ENCODE measurements at places on chromosomes 1 and 21.

DNA sequence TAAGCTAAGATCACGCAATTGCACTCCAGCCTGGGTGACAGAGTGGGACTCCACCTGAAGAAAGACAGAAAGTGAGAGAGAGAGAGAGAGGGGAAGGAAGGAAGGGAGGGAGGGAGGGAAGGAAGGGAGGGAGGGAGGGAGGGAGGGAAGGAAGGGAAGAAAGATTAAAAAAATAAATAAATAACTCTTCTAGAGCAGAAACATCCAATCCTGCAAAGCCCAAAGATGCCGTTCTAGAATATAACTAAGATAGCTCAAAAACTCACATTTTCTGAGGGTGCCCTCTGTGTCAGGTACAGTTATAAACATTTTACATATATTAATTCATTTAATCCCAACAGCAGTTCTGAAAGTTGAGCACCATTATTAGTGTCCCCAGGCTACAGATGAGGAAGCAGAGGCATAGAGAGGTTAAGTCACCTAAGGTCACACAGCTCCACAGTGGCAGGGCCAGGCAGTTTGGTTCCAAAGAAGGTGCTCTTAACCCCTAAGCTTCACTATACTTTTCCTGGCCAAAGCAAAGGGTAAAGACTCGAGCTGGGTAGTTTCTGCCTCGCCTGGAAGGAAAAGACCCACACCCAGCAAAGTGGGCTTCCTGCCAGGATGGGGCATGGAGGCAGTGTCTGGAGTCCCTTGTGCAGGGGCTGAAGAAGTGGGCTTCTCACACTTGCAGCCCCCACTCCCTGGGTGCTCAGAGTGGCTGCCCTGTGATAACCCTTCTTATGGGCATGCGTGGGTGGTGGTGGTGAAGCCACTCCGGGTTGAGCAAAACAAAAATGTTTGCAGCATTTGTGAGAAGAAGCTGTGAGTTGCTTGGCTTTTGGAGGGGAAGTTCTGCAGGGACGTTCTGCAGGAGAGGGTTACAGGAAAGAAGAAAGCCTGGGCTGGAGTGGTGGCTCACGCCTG lies 7.9 kb upstream of the PIK3CD start:
- DNase-seq = peak; percentile 96

- no peak for DNase-seq
Observed at GRCh38 chr21:25964926-25965325, 205.6 kb downstream of the APP start.

DNA sequence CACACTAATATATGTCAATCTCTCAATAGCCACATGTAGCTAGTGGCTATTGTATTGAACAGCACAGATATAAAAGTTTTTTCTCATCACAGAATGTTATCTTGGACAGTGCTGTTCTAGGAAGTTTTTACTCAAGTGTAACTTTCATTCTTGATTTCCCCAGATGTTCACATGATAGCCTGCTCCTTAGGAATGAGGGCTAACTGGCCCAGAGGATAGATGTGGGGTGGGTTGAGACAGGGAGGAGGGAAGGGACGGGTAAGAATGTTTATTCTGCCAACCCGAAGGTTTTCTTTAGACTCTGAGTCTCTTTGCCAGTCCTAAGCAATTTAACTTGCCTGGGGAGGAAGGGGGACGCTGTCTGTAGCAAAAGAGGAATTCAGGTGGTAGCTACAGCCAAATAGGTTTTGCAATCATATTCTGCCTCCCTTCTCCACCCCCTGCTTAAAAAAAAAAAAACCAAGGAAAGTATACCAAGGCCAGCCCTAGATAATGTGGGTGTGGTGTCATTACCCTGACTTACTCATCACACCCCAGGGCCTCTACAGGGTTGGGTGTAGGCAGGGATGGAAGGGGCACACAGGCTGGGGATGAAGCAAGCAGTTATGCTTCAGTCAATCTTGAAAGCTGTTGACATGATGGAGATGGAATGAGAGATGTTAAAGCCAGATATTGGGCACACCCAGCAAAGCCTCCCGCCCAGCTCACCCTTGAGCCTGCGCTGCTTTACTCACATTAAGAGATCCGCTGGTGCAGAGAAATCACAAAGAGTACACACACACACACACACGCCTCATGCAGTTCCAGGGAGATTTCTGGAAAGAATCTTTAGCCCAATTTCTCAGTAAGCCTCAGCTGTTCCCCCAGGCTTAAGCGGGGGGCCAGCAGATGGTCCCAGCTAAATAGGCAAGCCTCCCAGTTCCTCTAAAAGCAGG lies 59.9 kb downstream of the PLXNA2 start:
- DNase-seq = peak; percentile 74

DNA sequence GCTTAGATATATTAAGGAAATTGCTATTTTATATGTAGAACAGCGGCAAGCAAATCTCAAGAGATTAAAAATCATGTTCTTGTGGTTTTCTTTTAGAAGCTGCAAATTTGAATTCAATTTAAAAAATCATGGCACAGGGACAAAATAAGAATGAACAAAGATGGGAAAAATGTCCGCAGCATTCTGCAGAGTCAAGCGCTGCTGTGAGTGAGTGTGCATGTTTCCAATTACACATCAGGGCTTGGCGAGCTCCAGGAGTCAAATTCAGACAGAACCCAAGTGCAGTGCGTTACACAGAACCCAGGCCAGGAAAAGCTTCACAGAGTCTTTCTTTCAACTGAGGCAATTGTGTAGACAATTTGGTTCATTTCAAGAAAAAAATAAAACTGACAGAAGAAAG lies 33.3 kb upstream of the ERG start:
- DNase-seq = no peak

GRCh38 chr1:118246646-118247045 lies 61.6 kb upstream of the SPAG17 start:
- no peak for DNase-seq

GRCh38 chr1:96009831-96010434 lies 711.7 kb upstream of the PTBP2 start:
- no peak for DNase-seq

- no peak for DNase-seq
Observed at GRCh38 chr1:183283286-183283685, 97.2 kb downstream of the LAMC2 start.

DNA sequence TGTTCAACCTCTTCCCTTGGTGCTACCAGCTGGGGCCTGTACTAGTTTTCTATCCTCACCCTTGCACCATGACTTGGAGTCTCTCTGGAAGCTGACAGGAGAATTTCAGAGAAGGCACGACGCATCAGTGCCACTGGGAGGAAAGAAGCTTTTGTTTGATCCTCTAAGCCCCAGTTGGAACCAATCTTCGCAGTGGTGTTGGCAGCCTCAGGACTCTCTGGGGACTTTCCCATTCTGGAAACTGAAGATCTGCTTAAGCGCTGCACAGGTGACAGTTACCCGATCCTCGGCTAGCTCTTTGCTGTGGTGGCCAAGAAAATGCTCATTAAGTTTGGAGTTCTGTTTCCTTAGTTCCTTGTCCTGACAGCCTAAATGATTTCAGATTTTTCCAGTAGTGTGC lies 222.3 kb downstream of the RHOU start:
- no peak for DNase-seq

GRCh38 chr1:116871779-116872146 lies 38.0 kb upstream of the PTGFRN start:
- no peak for DNase-seq

GRCh38 chr1:93296555-93297154 lies 49.1 kb upstream of the DR1 start:
- DNase-seq = no peak

DNA sequence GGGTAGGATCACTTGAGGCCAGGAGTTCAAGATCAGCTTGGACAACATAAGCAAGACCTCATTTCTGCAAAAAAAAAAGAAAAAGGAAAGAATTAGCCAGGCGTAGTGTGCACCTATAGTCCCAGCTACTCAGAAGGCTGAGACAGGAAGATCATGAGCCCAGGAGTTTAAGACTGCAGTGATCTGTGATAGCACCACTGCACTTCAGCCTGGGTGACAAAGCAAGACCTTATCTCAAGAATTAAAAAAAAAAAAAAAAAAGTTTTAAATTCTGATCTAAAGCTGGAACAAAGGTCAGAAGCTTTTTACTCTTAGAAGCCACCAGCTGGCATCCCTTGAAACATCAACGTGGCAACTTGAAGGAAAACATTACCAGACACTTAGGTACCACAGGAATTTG lies 45.3 kb downstream of the HENMT1 start:
- DNase-seq = no peak

DNA sequence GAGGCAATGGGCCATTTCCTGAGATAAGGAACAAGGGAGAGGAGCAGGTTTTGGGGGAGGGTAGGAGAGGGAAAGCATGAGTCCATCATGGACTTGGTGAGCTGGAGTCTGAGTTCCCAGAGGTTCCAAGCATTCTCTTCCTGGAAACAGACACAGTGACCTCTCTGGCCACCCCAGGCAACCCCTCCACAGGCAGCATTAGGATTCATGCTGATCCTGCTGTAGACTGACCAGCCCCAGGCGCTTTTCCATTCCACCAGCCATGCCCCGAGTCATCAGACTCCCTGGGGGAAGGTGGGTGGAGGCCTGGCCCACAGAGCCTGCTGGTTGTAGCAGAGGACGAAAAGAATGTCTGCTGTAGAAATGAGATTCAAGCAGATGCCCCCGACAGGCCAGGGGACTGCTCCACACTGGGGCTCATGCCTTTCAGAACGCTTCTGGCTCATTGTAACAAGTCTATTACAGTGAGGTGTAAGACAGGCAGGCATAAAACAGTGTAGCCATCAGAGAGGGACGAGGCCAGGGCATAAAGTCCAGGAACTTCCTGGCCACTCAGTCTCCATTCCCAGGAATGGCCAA lies 52.2 kb downstream of the KCND3 start:
- no peak for DNase-seq

- no peak for DNase-seq
Observed at GRCh38 chr1:52635321-52636089, 2.5 kb downstream of the SHISAL2A start.

GRCh38 chr1:183093786-183094298 lies 70.6 kb downstream of the LAMC1 start:
- no peak for DNase-seq

DNA sequence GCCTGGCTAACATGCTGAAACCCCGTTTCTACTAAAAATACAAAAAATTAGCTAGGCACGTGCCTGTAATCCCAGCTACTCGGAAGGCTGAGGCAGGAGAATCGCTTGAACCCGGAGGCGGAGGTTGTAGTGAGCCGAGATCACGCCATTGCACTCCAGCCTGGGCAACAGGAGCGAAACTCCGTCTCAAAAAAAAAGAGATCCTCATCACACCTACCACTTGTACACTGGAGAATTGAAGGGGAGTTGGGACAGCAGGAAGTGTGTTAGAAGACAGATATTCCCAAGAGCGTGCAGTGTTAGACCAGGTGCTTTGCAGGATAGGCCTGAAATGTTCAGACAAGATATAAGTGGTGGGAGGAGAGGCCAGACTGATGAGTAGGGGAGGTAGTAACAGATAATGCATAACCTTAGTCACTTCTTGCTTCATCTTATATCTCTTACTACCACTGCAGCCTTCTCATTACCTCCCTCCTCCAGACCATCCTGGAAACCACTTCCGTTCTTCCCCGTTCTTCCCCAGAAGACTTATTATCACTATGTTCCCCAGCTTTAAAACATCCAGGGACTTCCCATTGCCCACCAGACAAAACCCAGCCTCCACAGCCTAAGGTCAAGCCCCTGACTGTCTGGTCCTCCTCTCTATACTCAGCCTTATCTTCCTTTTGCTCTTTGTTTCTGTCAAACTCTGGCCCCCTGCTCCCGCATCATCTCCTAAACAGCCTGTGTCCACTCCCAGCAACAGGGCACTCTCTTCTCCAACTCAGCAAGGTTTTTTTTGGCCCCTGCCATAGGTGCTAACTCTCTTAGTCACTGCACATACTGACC lies 21.3 kb downstream of the FAM20B start:
- no peak for DNase-seq

GRCh38 chr21:45334591-45335081 lies 46.9 kb upstream of the POFUT2 start:
- DNase-seq = no peak

- DNase-seq = no peak
Observed at GRCh38 chr1:84278905-84279304, 22.6 kb upstream of the SAMD13 start.

DNA sequence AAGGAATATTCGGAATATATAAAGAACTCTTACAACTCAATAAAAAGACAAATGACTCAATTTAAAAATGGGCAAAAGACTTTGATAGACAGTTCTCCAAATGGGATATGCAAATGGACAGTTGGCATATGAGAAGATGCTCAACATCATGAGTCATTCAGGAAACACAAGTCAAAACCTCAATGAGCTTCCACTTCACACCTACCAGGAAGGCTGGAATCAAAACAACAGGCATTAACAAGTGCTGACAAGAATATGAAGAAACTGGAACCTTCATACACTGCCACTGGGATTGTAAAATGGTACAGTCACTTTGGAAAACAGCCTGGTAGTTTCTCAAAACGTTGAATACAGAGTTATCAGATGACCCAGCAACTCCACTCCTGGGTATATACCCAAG lies 17.2 kb downstream of the PGBD5 start:
- DNase-seq = no peak

DNA sequence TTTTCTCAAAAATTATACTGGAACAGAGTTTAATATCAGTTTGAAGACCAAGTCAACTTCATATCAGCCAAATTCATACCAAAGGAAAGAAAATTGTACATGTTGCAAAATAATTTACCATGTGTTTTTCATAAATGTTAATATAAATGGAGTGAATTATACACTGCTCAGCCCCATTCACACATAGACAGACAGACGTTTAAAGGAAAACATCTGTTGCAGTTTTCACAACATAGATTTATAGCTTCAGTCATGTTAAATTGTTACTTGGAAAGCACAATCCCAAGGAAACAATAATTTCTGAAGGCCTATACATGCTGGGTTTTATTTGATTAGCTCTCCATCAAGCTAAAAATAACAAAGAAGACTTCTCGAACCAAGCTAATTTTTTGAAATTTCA lies 27.8 kb upstream of the HYI start:
- no peak for DNase-seq

- DNase-seq = peak; percentile 66
Observed at GRCh38 chr1:77533660-77534305, 148.7 kb downstream of the ZZZ3 start.

DNA sequence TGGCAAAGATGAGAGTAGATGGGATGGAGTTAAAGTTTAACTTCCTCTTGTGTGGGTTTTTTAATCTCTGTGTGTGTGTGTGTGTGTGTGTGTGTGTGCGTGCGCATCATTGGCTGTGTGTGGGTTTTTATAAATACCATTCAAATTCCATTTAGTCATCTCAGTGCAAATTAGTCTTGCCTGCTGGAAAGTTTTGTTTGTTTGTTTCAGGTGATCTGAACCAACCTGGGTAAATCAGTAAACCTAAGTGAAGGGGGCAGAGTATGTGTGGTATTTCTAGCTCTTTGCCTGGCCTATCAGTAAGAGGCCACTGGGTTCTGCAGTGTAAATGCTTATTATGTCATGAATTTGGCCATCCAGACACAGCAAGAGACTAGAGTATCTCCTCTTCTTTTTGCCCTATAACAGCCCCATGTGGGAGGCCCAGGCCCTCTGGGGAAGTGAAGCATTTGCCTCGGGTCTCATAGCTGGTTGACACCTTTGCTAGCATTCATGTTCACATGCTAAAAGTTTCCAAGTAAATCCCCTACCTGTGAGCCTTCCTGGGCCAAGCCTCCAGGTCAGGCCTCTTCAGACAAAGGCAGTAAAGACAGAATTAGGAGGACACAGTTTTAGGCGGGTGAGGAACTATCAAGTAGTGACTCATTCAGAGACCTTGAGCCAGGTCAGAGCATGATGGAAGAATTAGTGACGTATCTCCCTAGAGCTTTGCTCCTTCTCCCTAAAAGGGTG lies 14.7 kb downstream of the INTS3 start:
- peak; percentile 45 for DNase-seq
